MM.1S (cell line): ENCODE measurements at places on chromosomes 3 and 15.

- no peaks in the 10 kb centered on the region for H3K36me3 ChIP-seq
- H3K27me3 ChIP-seq = peaks cover 14% of the 10 kb centered on the region; the same call in 1 of the 2 replicates
- no peak overlapping the region for H3K27ac ChIP-seq
- H3K4me3 ChIP-seq = no peak overlapping the region
- H3K4me1 ChIP-seq = peaks cover 16% of the 10 kb centered on the region
These were observed 3.8 kb downstream of the FAM43A start for GRCh38 chr3:194689493-194689944.

- no peak overlapping the region for H3K4me3 ChIP-seq
- H3K36me3 ChIP-seq = no peaks in the 10 kb centered on the region
- no peaks in the 10 kb centered on the region for H3K27me3 ChIP-seq
- DNase-seq = no peak
- H3K4me1 ChIP-seq = no peaks in the 10 kb centered on the region
- no peak overlapping the region for H3K27ac ChIP-seq
These were observed 132.4 kb downstream of the SNRK start for GRCh38 chr3:43418601-43419272.

DNA sequence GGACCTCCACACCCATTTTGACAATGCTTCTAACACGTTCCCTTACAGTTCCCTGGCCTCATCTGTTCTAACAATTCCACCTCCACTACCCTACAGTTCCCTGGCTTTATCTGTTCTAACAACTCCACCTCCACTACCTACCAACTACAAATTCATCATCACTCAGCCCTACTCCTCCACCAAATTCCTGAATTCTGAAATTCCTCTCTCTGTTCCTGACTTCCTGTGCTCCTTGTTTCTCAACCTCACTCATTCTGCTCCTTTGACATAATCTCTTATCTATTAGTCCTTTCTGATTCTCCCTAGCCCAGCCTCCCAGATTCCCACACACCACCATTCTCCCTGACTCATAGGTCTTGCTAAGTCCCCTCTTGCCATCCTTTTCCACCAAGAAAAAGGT is 22.5 kb downstream of the UPK1B start:
- no peak overlapping the region for H3K27ac ChIP-seq
- no peaks in the 10 kb centered on the region for H3K36me3 ChIP-seq
- DNase-seq = no peak

DNA sequence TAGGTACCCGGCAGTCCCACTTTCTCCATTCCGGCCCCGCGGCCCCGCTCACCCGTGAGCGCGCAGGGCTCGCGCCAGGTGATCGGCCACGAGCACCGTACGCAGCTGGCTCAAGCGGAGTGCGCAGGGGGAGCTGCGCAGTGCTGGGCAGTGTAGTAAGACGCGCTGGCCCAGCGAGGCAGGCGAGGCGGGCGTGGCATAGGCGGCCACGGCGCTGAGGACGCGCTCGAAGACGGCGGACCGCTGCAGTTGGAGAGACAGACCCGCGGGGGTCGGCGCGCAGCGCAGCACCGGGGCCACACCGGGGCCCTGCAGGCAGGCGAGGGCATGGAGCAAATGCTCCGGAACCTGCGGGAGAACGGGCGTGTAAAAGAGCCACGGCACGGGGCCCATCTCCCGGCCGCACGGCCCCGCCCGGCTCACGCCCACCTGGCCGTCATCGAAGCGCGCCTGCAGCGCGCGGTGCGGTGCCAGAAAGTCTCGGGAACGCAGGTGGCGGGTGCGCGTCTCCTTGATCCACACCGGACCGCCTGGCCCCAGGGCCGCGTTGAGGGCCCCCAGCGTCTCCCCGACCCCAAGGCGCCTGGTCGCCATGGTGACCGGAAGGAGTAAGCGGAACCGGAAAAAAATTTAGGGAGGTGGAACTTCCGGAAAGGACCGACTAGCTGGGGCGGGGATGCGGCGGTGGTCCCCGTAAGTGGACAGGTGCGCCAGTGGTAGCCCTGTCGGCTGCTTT is at the start of gene DALRD3:
Gene DALRD3 (minus strand): TSS at position 610 of the 736 bp plus-strand sequence. CDS start 16 bp downstream, at position 594.
- no peaks in the 10 kb centered on the region for H3K27me3 ChIP-seq
- H3K27ac ChIP-seq = peak within 1 kb of the TSS; percentile 72; the same call in 1 of the 2 replicates
- peaks cover 7% of the 10 kb centered on the region; the same call in 1 of the 2 replicates for H3K36me3 ChIP-seq
- H3K4me1 ChIP-seq = peaks cover 21% of the 10 kb centered on the region
- H3K4me3 ChIP-seq = peak within 1 kb of the TSS; percentile 86

GRCh38 chr3:63168179-63168578 is 109.9 kb upstream of the SYNPR start:
- no peak overlapping the region for H3K27ac ChIP-seq
- H3K4me3 ChIP-seq = no peak overlapping the region
- no peak for DNase-seq
- no peaks in the 10 kb centered on the region for H3K27me3 ChIP-seq

DNA sequence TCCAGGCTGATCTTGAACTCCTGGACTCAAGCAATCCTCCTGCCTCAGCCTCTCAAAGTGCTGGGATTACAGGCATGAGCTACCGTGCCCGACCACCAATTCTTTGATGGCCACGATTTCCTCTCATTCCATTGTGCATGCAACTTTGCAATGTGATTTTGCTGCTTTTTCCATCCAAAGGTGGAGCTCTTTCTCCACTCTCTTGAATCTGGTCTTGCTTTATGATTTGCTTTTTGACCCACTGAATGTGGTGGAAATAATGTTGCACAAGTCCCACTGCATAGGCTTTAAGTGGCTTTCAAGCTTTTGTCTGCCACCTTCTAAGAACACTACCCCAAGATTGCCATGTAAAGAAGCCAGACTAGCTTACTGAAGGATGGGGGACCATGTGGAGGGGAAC is 10.6 kb downstream of the RPS27L start:
- DNase-seq = no peak
- H3K4me1 ChIP-seq = no peaks in the 10 kb centered on the region
- H3K4me3 ChIP-seq = no peak overlapping the region
- H3K27me3 ChIP-seq = no peaks in the 10 kb centered on the region

GRCh38 chr3:9147215-9147895 is 102.1 kb downstream of the SRGAP3 start:
- DNase-seq = peak; percentile 85
- peak overlapping the region; percentile 73 for H3K27ac ChIP-seq
- H3K4me3 ChIP-seq = no peak overlapping the region
- H3K27me3 ChIP-seq = no peaks in the 10 kb centered on the region

GRCh38 chr15:66865622-66866611 is 163.9 kb downstream of the SMAD6 start:
- no peaks in the 10 kb centered on the region for H3K36me3 ChIP-seq
- H3K4me3 ChIP-seq = no peak overlapping the region
- H3K27me3 ChIP-seq = no peaks in the 10 kb centered on the region
- no peaks in the 10 kb centered on the region for H3K4me1 ChIP-seq
- peak; percentile 9 for DNase-seq

DNA sequence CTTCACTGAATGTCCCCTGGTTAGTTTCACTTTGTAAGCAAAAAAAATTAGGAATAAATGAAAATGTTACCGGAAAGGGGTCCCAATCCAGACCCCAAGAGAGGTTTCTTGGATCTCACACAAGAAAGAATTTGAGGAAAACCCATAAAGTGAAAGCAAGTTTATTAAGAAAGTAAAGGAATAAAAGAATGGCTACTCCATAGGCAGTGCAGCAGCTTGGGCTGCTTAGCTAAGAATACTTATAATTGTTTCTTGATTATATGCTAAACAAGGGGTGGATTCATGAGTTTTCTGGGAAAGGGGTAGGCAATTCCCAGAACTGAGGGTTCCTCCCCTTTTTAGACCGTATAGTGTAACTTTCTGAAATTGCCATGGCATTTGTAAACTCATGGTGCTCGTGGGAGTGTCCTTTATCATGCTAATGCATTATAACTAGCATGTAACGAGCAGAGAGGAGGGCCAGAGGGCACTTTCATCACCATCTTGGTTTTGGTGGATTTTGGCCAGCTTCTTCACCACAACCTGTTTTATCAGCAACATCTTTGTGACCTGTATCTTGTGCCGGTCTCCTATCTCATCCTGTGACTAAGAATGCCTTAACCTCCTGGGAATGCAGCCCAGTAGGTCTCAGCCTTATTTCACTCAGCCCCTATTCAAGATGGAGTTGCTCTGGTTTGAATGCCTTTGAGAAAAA is 41.0 kb upstream of the CMSS1 start:
- no peaks in the 10 kb centered on the region for H3K36me3 ChIP-seq
- DNase-seq = no peak
- H3K4me1 ChIP-seq = no peaks in the 10 kb centered on the region

GRCh38 chr3:15011174-15011573 is 53.9 kb downstream of the MRPS25 start:
- no peaks in the 10 kb centered on the region for H3K27me3 ChIP-seq
- no peak overlapping the region for H3K27ac ChIP-seq
- H3K4me3 ChIP-seq = no peak overlapping the region
- H3K36me3 ChIP-seq = no peaks in the 10 kb centered on the region; the same call in 1 of the 2 replicates

DNA sequence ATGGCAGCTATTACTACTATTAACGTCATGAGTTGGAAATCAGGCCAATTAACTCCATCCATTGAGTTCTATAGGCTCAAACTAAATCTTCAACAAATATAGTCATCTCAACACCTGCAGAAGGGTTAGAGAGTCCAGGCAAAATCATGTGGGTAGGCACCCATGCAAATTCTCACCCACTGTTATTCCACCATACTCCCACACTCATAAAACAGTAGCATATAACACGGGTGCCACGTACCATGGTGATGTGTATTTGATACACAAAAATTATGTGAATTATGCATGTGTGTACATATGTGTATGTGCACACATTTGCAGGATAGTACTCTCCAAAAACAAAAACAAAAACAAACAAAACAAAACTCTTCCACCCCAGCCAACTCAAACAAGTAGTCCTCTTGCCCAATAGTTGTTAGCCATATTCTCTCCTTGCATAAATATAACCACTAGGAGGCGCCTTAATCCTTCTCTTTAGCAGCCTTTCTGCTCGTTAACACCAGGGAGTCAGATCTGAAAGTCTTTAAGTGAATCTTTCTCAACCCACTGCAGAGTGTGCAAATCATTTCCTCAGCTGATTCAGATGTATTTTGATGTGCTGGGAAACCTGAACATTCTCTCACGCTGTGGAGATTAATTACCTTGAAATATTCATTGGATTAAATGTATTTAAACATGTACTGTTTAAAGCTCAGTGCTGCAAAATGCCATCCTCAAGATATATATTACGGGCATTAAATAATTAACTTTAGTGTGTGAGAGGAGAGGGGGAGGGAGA is 38.0 kb upstream of the COPB2 start:
- H3K4me3 ChIP-seq = no peak overlapping the region
- DNase-seq = peak; percentile 76
- H3K4me1 ChIP-seq = no peaks in the 10 kb centered on the region
- no peak overlapping the region for H3K27ac ChIP-seq
- H3K27me3 ChIP-seq = no peaks in the 10 kb centered on the region
